Hypothalamus (tissue), 51 donors: ENCODE measurements at places on chromosomes 7 and 10.
A peak's percentile ranks its signal among the peaks of the same experiment; 100 is the strongest.

GRCh38 chr7:119571666-119572065 is 701.3 kb upstream of the KCND2 start:
- DNase-seq: no peak

GRCh38 chr10:56012101-56012500 is 349.0 kb downstream of the ZWINT start:
- no peak for DNase-seq

GRCh38 chr7:81887098-81888090 is 117.5 kb upstream of the HGF start:
- no peak for DNase-seq

DNA sequence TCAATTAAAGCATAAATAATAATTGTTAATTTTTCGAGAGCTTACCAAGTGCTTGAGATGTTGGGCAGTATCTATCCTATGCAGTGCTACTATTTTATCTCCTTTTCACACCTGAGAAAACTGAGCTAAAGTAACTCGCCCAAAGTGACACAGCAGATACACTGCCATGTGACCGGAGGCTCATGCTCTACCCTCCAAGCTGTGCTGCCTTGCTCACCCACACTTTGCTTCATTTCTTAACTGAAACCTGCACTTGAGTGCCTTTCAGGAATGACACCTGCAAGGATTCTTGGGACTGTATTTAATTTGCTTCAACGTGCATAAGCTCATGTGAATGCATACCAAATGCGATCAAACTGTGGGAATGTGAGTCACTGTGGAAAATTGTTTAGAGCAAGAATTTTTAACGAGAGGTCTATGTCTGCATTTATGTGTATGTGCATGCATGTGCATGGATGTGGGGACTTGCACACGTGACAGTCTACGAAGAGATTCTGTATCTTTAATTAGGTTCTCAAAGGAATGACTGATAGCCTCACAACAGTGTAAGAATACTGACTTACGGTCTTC is 119.2 kb downstream of the ADCYAP1R1 start:
- no peak for DNase-seq

GRCh38 chr10:95988702-95989101 is 54.7 kb upstream of the CCNJ start:
- no peak for DNase-seq

DNA sequence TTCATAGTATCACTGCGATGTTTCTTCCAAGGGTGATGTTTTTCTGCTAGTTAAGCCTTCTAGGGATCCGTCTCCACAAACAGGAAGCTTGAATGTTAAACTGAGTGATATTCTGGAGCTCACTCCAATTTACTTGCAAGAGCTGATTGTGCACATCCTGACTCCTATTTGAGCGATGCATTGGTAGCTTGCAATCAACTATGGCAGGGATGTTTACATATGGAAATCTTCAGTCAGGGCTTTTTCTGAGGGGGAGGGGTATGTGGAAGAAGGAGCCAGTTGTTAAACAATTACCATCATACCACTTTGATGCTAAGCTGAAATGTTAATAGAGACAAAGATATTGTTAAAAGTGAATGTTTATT is 43.2 kb upstream of the NXPH1 start:
- DNase-seq: no peak

DNA sequence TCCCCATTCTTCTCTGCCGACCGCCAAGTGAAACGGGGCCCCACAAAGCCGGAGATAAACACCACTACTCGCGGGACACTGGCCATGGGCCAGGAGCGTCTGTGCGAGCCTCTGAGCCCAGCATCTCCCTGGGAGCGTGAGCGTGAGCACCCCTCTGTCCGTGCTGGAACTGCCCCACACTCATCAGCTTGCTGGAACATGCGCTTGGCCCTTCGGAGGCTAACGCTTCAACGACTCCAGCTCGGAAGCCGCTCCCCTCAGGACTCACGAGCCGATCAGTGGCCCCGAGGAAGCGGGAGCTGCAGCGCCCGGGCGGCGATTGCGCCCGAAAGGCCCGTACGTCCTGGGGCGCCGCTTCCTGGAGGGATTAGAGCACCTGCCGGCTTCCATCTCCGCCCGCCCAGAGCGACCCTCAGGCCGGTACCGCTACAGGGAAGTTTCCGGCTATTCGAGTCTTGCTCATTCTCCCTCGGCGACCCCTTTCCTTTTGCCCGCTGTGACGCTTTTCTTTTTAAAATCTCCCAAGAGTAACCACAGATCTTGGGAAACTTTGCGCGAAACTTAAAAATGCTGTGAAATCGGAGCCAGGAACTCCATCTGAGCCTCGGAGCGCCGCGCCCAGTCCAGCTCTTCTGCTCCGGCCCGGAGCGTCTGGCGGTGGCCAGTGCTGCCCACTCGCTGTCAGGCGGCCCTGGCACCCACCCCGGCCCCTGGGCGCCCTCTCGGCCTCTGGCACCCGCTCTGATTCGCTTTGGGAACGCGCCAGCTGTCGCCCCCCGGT is 1.0 kb downstream of the TLL2 start:
- peak; percentile 30 for DNase-seq
